Activated naive CD4-positive, alpha-beta T cell treated with anti-CD3 and anti-CD28 coated beads, Interleukin-2, amount 50 U/mL, for 72 hours (primary cell): ENCODE measurements at places on chromosomes 5 and 9.

DNA sequence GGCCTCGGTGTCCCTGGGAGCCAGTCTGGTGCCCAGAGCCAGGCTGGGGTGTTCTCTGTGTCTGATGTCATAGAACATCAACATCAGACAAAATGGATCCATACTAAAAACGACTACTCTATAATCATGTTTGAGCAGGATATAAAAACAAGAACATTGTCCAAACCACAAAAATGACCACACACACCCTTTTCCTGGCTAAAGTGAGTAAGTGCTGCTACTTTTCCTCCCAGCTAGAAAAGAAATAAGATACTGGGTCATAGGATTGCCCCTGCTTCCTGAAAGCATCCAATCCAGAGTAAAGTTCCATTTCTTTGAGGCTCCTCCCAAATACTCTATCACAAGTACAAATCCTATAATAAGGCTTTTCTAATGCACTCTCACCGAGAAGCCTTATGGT, 19.7 kb upstream of the TRAF1 start:
- DNase-seq: no peak

GRCh38 chr9:123357743-123358059, 1.7 kb downstream of the CRB2 start:
- DNase-seq: no peak

- DNase-seq: no peak
These were observed 10.4 kb upstream of the PTGES start for GRCh38 chr9:129762985-129763926.

DNA sequence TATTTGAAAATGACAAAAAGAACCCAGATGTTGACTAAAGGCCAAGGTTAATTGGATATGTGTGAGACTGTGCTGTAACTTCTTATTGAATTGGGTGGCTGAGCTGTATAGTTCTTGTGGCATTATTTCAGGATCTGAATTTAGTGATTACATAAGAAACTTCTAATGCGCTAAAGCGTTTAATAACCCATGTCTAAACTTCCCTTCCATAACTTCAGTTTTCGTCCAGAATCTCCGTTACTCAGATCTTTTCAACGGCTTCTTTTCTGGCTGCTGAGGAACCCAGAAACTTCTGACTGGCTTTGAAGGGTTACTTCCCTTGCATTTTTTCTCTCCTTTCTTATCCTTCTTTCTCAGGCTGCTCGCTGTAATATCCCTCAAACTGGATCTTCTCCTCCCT, 28.1 kb upstream of the C9orf72 start:
- DNase-seq: no peak

DNA sequence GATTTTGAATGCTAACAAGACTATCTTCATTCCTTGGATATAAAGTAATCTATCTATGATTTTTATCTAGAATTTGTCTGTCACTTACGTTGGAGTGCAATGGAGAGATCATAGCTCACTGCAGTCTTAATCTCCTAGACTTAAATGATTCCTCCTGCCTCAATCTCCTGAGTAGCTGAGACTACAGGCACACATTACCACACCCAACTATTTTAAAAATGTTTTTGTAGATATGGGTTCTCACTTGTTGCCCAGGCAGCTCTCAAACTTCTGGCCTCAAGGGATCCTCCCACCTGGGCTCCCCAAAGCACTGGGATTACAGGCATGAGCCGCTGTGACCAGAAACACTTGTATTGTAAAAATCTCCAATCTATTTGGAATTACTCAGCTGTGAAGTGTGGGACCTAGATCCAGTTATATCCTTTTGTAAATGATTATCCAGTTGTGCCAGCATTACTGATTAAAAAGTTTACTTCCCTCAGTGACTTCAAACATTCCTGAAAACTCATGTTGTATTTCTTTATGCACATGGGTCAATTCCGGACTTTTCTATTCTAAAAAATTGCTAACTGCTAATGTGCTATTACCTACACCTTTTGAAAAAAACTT, 1793.8 kb upstream of the WWC1 start:
- DNase-seq: no peak

DNA sequence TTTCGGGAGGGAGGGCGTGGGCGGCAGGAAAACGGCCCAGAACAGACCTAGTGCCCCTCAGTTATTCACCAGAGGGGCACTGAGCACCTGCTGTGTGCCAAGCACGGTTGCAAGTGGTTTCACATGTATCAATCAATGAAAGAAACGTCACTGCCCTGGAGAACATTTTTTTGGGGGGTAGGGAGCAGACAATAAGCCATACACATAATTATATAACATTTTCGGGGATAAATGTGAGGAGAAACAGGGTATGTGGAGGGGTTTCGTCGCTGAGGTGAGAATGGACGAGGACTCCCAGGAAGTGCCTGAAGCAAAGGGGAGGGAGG, 444 bp upstream of the ZNF354A start:
- no peak for DNase-seq

DNA sequence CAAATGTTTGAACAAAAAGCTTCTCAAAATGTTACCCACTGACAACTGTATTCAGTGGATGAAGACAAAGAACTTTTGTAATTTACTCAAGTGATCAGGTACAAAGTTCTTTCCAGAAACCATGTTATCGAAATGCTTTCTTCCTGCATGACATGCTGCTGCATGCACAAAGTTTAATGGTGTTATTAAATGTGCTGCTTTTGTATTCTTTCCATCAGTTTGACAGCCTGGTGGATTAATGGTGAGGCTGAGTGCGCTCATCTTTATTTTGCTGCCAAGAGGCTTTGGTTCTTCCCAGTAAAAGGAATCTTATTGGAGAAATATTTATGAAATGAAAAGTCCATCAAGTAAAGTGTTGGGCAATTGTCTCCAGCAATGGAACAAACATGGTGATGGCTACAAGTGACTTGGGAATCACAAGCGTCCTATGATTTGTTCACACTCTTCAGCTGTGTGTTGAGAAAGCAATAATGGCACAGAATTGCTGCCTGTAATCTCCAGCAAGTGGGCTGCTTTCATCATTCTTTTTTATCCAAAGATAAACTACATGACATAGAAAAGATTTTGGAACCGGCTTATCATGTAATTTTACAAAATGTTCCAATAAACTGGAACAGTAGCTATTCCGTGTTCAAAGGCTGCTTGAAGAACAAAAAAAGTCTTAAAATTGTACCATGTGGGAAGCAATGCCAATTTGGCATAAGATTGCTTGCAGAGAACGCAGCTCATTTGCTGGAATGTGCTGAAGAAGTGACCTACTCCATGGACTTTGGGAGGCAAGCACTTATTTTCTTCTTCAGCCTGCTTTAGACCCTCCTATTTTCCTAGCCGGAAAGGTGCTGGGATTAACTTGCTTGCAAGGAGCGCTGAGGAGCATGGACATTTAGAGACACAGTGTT, 153.1 kb downstream of the HSD17B3 start:
- DNase-seq: no peak

GRCh38 chr5:125152044-125152443, 405.6 kb upstream of the ZNF608 start:
- no peak for DNase-seq

- no peak for DNase-seq
These were observed 55.5 kb downstream of the DRD1 start for GRCh38 chr5:175388531-175388930.

DNA sequence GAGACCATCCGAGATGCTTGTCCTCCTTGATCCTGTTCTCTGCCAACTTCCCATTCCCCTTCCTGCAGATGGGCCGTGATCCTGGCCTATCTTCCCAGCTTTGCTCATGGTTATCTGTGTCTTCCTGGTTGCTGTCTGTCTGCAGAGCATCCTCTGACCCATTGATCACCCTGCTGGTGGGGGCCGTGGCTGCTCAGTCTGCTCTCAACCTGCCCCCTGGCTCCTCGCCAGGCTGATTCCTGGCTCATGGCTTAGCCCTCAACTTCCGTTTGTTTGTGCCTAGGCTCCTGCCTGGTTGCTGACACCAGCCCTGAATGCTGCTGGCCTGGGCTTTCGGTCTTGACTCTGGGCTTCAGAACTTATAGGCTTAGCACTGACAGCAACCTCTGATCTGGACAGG, 67.1 kb upstream of the SMIM15 start:
- DNase-seq: no peak

DNA sequence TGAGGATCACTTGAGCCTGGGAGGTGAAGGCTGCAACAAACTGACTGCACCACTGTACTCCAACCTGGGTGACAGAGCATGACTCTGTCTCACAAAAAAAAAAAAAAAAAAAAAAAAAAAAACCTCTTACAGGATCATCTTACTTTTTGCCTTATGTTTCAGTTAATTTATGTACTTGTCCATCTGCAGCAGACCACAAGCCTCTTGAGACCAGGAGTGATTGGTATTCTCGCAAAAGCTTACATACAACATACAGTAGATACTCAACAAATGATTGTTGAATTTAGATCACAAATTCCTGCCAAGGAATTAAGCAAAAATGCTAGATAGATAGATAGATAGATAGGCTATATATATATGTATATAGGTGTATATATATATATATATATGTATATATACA, 12.4 kb downstream of the CEMIP2 start:
- no peak for DNase-seq

DNA sequence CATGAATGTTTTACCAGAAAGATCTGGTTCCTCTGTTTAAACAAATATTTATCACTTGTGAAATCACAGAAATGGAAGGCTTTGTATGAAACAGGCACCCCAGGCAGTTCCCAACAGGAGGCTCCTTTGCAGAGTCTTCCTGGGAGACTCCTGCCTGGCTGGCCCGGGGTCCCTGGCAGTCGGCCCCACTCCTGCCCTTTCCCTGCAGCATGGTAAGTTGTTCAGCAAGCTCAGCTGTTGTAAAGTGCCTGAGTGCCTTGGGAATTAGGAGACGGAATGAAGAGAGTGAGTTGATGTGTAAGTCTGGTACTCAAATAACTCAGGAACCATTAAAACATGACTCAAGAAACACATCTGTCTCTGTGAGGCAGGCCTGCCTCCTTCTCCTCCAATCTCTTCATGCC, 17.5 kb upstream of the LHFPL2 start:
- no peak for DNase-seq

DNA sequence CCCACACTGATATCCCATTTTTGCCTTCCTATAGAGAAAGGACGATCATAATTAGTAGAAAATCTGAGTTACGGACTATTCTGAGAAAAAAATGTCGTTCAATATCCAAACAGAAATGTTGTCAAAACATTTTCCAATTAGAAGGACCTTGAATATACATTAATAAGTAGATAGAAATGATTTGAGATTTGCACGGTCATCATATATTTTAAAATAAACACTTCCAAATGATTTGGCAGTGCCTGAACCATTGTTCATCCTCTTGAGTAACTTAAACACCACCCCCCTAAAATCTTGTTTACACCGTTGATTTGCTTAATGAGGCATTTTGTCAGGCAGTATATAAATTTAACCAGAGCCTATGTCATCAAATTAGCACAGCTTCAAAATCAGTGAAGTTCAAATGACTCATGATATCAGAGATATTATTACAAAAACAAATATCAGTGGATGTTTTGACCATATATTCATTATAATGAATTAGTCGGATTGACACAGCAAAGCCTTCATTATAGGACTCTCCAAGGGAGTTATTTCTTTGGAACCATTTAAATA, 105.0 kb downstream of the ACTL7B start:
- no peak for DNase-seq

- DNase-seq: no peak
These were observed 16.8 kb upstream of the MAP3K1 start for GRCh38 chr5:56798521-56798920.

- DNase-seq: no peak
These were observed 1144.0 kb downstream of the TAF11L14 start for GRCh38 chr5:18778225-18778624.

GRCh38 chr5:115842089-115842935, 577 bp downstream of the AP3S1 start:
- no peak for DNase-seq

DNA sequence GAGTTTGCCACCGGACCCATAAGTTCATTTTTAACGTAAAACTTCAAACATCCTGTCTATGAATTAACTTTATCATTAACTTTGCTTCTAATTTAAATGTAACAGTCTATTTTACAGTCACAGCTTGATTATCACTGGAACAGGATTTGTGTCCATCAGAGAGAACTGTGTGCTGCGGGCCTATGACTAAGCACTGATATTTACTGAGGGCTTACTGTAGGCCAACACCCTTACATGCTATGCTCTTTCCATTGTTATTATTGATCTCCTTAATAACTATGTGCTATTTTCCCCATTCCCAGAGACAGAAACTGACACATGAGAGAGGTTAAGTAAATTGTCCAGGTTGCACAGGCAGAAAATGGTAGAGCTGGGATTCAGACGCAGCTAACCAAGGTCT, 24.0 kb upstream of the GPR151 start:
- DNase-seq: no peak

- DNase-seq: no peak
These were observed 161.9 kb upstream of the RAI14 start for GRCh38 chr5:34494111-34494755.

DNA sequence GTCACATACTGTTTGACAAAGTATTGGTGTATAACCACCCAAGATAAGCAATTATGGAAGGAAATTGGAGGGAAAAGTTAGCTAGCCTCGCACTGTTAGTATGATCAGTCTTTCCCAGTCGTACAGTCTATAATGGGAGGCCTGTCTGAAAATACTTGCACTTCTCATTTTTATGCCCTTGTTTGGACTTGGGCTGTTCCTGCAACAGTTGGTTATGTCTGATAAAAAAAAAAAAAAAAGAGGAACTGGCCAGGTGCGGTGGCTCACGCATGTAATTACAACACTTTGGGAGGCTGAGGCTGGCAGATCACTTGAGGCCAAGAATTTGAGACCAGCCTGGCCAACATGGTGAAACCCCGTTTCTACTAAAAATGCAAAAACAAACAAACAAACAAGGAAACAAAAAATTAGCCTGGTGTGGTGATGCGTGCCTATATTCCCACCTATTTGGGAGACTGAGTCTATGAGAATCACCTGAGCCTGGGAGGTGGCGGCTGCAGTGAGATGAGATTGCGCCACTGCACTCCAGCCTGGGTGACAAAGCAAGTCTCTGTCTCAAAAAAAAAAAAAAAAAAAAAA, 58.3 kb upstream of the ANKRD33B start:
- DNase-seq: no peak

- no peak for DNase-seq
These were observed 150.4 kb downstream of the C5orf15 start for GRCh38 chr5:133818031-133818431.

DNA sequence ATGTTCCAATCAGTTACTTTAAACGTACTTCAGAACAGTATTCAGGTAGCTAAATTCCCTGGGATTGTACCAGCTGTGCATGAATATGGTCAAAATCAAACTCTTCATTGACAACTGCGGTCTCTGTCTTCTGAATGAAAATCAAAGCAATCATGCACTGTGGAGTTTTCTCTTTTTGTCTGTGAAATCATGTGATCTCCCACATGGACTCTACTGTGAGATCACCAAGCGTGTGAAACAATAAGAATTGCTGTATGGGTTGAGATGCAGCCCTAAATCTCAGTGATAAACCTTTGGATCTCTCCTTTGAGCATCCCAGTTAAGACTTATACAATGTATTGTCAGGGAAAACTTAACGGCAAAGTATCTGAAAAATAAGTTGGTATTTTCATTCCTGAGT, 6.1 kb downstream of the NRG2 start:
- DNase-seq: no peak

GRCh38 chr5:175657593-175658271, at the start of gene HRH2:
Gene HRH2, plus strand, starts transcription at chr5:175658071. Its CDS starts 25,163 bp downstream, at chr5:175683234.
- peak; percentile 58 for DNase-seq
